ENCODE measurements at places on chromosomes 7 and 10.

GRCh38 chr7:128869138-128869943 is 6.7 kb downstream of the ATP6V1F start:
- no peak for DNase-seq

DNA sequence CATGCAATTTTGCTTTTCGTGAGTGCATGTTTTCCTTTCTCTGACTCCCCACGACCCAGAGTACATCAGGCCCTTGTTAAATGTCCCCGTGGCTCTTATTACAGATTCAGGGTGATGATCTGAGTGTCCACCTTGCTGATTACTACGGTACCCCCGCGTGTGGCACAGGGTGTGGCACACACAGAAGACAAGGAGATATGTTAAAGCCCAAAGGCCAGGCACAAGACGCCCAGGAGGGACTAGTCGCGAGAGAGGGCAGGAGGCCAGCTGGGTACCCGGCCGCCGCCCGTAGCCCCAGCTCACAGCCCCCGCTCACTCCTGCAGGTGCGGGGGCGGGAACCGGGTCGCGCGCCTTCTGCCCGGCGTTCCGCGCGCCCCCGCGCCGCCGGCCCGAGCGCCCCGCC is 281 bp upstream of the EXOC6 start:
- DNase-seq, result no peak

GRCh38 chr7:92631850-92632487 is 41.8 kb upstream of the FAM133B start:
- no peak for DNase-seq

DNA sequence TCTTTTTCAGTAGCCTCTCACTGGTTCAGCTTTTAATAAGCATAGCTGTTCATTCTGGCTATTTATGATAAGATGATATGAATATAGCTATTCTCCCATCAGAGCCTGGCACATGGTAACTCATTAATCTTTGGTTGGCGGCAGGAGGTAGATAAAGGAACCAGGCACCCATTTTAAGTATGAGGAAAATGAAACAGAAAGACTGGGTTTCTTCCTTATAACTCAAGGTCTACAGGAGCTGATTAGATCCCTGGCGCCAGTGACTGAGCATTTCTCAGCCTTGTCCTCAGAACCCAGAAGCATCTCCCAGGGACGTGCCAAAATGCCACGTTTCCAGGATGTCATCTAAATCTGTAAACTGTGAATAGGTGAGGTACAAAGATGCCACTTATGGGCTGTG is 141.9 kb downstream of the TCF7L2 start:
- DNase-seq, result no peak

DNA sequence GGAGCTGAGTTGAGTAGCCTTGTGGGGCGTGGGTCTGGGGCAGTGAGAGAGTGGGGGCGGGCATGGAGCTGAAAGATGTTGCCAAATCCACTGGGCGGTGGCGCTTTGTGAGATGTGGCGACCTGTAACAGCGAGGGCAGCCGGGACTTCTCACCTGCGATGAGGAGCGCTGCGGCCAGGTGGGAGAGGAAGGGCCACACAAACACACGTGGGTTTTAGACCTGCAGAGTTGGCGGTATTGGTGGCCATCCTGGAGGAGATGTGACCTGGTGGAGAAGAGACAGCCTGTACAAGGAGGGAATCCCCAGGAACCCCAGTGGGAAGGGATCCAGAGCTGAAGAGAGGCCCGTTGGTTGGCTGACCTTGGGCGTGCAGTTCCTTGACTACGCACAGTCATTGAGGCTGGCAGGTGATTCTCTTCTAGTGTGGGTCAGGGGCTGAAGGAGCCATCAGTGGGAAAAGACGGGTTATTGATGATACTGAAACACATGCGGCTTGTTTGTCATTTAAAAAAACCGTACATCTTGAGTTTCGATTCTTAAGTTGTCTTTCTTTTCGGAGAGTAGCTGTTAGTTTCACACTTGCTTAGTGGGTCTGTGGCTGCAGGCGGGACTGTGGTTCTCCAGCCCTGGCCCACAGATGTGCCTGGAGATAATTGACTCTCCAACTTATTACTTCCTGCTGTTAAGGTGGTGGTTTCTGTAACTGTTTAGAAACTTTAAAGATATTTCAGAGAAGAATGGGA is 2.4 kb downstream of the CHST12 start:
- DNase-seq, result no peak

DNA sequence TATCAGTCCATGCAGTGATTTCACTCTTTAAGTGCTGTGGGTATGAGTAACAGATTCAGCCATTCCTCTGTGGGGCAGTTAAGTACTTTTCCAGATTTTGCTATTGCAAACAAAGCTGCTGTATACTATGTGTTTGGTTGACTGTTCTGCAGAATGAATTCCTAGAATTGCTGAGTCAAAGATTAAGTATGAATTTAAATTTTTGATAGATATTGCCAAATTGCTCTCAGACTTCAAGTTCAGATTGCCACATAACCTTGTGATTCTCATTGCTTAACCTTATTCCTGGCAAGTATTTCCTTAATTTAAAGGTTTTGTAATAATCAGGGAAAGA is 21.6 kb upstream of the SAR1A start:
- DNase-seq, result no peak

GRCh38 chr7:156474241-156474743 is 166.3 kb upstream of the RNF32 start:
- DNase-seq, result no peak

DNA sequence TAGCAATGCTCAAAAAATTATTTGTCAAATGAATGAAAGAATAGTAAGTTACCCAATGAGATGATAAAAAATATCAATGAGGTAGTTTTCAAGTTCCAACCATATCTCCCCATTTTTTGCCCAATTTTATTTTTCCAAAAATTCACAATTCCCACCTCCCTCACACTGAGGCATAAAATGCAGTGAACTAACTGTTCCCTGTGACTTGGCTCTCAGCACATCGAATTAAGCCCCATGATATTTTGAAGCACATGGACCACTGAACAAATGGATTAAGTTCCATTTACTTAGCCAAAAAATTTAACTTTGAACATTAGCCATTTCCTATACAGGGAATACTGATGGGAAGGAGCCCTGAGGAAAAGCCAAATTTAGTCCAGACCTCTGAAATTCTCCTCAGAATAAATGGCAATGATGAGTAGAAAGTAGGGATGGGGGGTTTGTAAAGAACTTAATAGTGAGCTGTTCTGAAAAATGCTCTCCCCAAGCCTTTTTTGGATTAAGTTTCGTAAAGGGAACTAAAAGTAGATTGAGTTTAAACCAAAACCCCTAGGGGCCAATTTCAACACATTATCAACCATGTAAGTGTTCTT is 166.3 kb upstream of the GRM3 start:
- DNase-seq, result no peak

DNA sequence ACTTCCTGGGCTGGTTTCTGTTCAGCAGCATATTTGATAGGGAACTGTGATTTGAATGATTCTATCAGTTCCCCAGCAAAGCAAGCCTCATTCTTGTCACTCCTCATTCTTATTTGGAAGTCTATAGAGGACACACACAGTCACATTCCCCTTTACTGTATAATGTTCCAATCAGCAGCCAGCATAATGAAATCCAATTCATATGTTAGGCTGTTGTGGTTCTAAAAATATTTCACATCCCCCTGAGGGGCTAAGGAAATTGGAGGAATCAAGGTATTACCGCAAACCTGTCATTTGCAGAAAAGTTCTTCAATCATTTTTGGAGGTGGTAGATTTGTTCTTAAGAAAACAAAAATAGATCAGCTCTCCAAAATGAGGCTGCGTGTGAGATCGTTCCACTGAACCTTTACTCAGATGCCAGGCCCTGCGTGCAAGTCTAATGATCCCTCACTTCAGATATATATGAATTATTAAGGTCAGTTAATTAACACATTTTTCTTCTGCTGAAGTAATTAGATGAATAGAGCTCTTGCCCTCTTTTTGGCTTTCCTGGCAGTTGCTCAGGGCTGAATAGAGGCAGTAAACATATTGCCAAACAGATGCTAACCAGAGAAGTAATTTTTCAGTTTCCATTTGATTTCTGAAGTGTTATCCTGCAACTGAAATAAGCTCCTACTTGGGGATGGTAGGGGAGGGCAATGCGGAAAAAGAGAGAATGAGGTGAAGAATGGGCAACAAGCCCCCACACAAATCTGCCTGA is 31.8 kb downstream of the LSMEM1 start:
- DNase-seq, result no peak

DNA sequence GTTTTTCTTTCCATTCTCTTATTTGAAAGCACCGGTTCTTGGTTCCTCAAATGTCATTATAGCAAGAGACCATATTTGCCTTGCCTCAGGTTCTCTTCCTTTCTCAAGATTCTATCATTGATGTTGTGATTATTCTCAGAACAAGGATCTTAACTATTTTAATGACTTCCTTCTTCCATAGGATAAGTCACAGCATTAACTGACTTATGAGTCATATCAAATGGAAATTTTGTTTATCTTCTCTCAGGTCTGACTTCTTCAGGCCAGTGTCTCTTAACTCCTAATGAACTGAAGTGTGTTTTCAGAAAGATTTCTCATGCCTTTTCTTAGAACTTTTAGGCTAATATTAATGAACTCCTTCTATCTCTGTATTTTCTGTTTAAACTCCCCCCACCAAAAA is 794.6 kb upstream of the LRRN3 start:
- no peak for DNase-seq

DNA sequence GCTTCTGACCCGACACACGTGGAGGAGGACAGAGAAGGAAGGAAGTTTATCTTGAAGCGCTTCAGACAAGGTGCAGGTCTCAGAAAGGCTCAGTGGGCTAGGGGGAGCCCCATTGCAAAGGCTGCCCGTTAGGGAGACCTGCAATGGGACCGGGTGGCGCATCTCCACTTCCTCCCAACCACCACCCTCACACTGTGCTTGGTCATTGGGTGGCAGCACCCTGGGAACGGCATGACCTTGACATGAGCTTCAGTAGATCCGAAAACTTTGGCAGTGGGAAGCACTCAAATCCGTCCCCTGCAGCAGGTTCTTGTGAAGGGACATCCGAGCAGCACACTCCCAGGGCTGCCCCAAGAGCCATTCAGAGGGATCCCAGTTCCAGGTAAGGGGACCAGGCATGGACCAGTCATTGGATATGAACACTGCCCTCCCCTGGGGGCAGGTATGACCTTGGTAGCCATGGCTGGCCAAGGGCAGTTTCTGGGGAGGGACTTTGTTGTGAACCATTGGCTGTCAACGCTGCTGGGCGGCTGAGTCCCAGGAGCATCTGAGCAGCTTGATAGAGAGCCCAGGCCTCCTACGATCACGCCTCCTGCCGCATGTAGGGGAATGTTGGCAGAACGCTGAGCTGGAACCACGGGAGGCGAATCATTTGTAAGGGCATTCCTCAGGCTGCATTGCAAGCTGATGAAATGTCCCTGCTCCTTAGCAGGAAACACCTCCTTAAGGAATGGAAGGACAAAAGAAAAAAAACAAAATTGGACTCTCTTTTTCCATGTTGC is 31.7 kb downstream of the GALNTL5 start:
- DNase-seq, result peak; percentile 3

GRCh38 chr7:33422141-33422540 is 292.8 kb downstream of the BBS9 start:
- no peak for DNase-seq

GRCh38 chr7:106947244-106947728 is 82.2 kb downstream of the PIK3CG start:
- DNase-seq, result no peak

GRCh38 chr10:68212721-68213352 is 19.1 kb downstream of the ATOH7 start:
- no peak for DNase-seq

DNA sequence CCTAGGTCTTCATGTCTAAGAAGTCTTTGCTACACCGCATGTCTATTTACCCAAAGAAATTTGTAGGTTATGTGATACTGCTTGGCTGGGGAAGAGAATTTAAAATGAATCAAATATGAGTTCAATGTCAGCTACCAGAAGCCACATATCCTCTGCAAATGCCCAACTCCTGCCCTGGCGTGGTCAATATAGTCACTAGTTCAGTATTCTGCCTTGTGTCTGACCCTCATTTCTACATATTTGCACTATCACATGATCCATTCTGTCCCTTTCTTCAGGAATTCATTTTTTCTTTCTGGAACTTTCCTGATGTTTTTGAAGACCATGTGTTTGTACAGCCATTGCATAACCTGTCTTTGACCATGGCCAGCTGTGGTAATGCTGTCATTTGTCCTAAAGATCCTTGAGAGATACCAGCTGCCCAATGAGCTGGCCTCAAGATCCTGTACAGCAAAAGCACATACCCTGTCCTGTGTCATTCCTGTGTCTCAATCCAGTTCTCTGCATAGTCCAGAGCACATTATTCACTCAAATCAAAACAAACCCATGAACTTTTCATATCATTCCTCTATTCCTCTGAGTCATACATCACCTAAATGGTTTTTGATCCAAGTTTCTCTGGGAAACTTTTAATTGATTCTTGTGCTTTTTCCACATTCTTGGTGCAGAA is 524.5 kb downstream of the PARD3 start:
- DNase-seq, result no peak

GRCh38 chr7:156496865-156497264 is 143.7 kb upstream of the RNF32 start:
- DNase-seq, result no peak

GRCh38 chr10:114551636-114551972 is 106.5 kb downstream of the ABLIM1 start:
- DNase-seq, result no peak

- no peak for DNase-seq
These were observed 473.9 kb downstream of the AUTS2 start for GRCh38 chr7:70072220-70072619.

DNA sequence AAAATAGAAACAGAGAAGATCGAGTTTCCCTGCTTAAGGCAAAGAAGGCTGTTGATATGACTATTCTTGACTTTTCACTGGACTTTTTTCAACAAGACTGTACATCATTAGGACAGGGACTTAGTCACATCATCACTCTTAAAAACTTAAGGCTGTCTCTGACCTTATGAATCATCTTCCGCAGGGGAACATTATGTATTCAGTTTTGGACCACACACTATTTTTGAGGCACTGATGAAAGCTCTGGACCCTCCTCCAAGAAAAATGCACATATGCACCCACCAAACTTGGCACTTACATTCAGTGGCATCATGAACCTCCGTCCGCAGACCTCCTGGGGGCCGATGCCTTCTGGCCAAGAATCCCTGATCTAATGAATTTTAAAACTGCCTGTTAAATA is 96.4 kb downstream of the CALD1 start:
- no peak for DNase-seq

- DNase-seq, result no peak
These were observed 166.3 kb downstream of the PTPRN2 start for GRCh38 chr7:158421361-158421760.

GRCh38 chr7:149125189-149125862 is 798 bp downstream of the ZNF425 start:
- DNase-seq, result no peak

Measured in C1 segment of cervical spinal cord (tissue), 14 donors.